ENCODE measurements at places on chromosomes 6 and 20.

GRCh38 chr20:34049897-34050695 is 56.4 kb downstream of the RALY start:
- DNase-seq, result no peak

- DNase-seq, result no peak
Measured at GRCh38 chr20:37541326-37541725, 13.7 kb upstream of the BLCAP start.

DNA sequence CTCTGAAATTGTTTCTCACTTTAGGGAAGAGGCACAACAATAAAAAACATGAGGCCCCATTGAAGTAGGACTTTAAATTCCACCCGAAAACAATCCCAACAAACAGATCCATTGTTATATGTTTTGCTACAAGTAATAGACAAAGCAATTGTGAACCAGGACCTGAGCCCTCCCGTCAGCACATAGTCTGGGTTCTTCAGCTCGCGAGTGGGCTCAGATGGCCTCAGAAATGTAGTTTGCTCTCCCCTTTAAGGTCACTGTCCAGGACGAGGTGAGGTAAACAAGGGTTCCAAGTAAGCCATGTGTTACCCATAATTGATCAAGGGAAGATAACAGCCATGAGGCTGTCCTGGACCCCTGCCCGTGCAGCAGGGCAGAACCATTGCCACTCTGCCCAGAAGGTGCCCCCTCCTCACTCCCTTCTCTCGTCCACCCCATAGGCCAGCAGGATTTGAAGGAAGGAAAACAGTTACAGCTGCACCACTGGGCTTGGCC is 160.1 kb upstream of the QKI start:
- DNase-seq, result no peak

- DNase-seq, result no peak
Measured at GRCh38 chr20:33273117-33273851, 9.7 kb upstream of the BPIFB1 start.

DNA sequence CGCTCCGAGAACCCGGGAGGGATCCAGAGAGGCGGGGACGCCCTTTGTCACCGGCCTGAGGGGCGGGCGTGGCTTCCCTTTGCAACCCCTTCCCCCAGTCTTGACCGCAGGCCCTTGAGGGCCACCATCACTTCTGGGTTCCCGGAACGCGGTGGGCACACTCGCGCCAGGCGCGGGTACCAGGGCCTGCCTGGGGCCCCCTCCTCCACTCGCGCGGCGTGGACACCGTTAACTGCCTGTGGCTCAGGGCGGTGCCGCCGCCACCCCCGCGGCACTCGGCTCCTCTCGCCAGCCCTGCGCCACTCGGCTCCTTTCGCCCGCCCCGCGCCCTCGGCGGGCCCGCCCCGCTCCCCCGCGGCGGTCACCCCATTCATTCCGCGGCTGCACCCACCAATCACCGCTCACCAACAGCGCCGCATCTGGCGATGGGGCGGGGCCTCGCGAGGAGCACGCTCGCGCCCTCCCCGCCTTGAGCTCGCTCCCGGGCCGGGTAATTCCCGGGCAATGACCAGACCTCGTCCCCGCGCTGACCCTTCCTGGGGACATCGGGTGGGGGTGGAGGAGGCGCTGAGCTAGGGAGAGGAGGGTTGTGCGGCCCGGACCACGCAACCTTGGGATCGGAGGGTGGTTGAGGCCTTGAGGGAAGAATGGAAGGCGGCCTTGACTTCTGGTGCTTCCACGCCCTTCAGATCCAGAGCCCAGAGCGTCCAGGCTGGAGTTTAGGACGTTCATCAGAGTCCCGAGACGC is 10.5 kb upstream of the ELOVL5 start:
- peak; percentile 76 for DNase-seq

DNA sequence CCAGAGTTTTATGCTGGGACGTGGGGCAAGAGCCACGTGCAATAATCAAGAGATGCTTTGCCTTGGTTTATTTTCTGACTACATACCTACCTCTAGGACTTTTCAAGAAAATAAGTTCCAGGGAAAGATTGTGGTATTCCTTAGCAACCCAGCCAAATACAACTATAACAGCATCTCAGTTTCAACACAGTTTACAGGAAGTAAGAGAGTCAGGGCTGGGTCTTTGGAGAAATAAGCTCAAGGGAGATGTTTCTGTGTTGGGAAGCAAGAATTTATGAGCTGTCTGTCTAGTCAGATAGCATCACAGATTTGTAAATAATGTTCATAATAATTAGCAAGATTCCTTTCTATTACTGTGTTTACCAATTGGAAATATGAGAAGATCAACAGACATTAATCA is 35.1 kb downstream of the MAP3K5 start:
- no peak for DNase-seq

GRCh38 chr20:23260181-23260840 is 90.3 kb upstream of the NXT1 start:
- no peak for DNase-seq

- no peak for DNase-seq
Measured at GRCh38 chr6:75937846-75938245, 134.6 kb downstream of the IMPG1 start.

- no peak for DNase-seq
Measured at GRCh38 chr6:78251931-78252330, 599.1 kb downstream of the MEI4 start.

DNA sequence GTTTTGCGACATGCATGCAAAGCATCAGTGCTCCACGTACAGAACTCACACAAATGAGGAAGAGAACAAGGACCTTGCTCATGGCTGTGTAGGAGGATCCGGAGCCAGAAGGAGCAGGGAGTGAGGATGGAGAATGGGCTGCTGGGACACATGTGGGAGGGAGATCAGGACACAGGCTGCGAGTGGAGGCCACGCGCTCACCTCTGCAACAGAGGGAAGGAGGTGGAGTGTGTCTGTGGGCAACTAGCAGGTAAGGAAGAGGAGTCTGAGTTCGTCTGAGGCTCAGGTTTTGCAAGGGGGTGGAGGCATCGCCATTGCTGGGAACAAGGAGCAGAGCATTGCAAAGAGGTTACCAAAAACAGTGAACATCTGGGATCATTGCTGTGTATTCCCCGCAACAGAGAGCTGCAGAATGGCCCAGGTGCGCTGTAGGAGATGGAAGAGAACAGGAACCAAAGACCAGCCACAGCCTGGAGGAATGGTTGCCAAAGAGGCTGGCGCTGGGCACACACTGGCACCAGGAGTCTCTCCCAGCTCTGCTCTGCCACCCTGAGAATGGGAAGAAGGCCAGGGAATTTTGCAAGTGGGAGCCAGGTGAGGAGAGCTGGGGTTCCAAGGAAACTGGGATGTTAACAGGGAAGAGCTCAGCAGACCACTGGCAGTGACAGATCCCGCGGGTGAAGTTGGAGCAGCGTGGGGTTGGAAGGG is 90.0 kb upstream of the RPS6KA2 start:
- DNase-seq, result no peak

DNA sequence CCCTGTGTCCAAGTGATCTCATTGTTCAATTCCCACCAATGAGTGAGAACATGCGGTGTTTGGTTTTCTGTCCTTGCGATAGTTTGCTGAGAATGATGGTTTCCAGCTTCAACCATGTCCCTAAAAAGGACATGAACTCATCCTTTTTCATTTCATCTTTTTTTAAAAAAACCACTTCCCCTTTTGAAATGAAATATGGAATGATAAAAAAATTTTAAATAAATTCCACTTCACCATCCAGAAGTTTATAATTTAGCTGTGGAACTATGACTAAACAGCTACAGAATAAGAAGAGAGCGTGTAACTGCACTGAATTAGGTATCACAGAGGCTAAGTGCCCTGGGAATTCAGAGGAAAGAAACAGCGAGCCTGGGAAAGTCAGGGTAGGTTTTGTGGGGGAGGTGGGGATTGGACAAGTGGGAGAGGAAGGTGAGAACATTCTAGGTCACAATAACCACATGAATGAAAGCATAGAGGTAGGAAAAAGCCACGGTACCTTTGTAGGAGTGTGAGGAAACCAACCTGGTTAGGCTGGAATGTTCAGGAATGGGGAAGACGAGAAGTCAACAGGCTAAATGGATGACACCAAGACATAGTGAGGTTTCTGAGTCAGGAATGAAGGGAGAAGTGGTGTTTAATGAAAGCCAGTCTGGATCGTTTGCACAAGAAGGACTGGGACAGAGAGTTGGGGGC is 11.0 kb downstream of the TRIM10 start:
- DNase-seq, result no peak

DNA sequence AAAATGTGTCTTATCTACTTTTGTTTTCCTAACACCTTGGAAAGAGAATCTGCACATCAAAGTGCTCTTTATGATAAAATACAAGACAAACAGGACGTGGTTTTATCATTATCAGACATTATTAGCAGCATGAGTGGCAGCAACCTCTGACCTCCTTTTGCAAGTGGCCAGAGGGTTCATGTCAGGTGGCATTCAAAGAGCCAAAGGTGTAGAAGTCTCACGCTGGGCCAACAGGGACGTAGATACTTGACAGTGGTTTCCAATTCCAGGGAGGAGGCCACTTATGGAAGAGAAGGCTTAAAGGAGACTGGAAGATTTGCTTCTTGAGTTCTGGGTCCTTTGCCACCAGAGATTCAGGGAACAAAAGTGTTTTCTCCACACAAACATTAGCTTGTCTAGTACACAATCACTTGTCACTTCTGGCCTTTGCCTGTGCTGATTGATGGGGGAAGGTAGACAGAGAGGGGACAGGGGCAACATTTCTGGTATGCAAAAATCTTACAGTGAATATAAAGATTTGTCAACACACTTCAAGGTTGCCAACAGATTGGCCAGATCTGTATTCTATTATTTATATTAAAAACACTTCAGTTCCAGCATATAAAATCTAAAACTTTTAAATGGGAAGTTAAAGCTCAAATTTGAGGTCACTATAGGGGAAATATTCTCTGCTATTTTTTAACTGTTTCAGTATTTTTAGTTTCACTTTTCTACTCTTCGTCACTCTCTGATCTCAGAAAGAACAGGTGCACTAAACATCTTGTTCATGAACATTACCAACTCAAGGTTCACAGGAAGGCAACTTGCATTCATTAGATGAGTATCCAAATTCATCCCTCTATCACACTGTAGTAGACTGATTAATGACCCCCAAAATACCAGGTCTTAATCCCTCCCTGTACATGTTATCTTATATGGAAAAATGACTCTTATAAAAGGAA is 52.1 kb upstream of the FBXO30 start:
- peak; percentile 32 for DNase-seq

GRCh38 chr20:45355209-45356084 is 7.2 kb upstream of the SDC4 start:
- no peak for DNase-seq

DNA sequence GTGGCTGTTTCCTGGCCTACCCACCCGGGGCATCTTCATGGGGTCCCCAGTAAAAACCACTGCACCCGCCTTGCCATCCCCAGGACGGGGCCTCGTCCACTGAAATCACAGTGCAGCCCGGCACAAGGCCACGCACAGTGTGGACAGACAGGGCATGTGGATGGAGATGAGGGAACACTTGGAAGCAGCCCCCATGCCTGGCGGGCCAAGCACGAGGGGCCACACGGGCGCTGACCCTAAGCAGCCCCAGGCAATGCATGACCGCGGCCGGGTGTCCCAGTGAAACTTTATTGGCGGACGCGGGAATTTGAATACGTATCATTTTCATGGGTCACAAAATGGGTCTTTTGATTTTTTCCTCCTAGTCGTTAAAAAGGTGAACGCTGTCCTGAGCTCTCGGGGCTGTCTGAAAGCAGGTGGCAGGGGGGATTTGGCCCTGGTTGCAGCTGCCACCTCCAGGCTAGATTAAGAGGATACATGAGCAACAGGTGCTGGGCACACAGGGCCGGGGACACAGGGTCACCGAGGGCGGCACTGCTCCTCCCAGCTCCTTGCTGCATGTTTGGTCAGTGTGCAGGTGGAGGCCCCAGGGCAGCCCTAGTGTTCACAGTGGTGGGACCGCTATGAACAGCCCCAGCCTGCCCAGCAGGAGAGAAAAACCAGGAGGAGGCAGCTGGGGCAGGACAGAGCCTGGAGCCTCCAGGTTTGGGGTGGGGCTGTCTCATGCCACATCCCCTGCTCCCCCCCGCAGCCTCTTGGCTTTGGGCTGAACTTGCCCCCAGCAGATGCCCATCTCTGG is 74.9 kb upstream of the SLCO4A1 start:
- no peak for DNase-seq

DNA sequence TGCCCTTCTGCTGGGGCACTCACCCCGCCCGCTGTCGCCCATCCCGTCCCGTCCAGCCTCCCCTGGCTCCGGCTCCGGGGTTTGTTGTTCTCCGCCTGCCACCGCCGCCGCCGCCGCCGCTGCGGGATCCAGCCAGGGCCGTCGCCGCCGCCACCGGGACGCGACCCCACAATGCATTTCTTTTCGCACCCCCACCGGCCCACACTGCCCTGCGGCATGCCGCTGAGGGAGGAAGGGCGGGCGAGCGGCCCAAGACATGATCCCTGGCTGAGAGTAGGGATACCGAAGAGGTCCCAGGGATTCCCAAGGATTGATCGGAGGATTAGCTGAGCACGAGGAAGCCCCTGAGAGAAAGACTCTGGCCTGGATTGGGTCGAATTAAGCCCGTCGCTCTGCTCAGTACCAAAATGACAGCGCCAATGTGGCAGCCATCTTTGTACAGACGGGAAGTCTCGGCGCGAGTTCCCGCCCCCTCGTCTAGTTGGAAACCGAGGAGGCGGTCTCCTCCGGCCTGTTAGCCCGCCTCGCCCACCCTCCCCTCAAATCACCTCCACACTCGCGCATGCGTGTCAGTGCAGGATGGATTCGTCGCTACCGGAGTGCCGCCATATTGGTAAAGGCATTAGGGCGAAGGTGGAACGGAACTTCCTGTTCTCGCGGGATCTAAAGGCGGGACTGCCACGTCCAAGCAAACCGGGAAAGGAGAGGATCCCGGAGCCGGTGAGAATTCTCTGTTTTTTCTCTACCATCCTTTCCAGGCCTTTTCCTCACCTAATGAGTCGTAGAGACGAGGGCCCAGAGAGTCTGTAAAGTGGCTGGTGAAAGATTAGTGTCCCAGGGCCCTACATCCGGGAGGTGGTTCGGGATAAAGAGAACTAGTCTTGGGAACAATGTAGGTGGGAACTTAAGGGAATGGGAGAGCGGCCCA is at the start of the genes RXRB and SLC39A7:
Gene RXRB (minus strand): TSS at position 447 of the 928 bp plus-strand sequence. CDS start 189 bp downstream, at position 258.
Gene SLC39A7 (plus strand): TSS at position 649 of the 928 bp plus-strand sequence. CDS start 379 bp downstream, outside the sequence.
- DNase-seq, result peak; percentile 99

DNA sequence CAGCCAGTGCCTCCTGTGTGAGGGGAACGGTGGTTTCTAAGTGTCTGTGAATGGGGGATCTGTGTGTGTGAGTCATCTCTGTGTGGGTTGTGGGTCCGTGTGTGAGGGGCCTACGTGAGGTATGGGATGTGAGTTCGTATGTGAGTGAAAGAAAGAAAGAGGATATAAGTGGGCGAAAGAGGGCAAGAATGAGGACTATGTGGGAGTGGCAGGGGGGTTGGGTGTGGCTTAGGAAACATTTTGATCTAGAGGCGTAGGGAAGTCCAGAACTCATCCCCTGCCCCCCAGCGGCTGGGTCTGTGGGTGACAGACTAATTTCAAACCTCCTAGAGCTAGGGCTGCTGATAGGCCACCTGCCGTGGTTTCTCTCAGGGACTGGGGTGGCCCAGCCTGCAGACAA is 35.5 kb downstream of the DHX35 start:
- DNase-seq, result no peak

- DNase-seq, result no peak
Measured at GRCh38 chr6:150566486-150566885, 33.2 kb upstream of the PLEKHG1 start.

DNA sequence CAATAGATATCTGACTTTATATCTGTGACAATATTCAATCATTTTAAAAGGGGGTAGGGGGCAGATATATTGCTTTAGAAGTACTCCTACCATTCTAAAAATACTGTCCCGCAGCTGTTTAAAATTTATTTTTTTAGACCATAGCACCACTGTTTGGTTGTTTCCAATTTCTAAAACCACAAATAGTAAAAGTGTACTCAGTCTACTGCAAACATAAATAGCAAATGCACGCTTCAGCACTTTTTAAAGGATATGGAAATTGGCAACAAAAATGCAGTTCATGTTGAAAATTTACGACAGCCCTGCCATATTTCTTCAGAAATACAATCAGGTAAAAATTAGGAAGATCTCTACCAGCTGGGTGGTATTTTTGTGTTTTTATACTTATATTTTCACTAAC is 132.0 kb upstream of the RUNX2 start:
- DNase-seq, result no peak
